ENCODE measurements at places on chromosomes 11 and 22. TPM values are rescaled to one million over a fixed set of nuclear protein-coding genes. Genes with fewer than 3 reads are reported as not detected.

- no peak for DNase-seq
These were observed 24.0 kb downstream of the MARK2 start for GRCh38 chr11:63862923-63863322.

DNA sequence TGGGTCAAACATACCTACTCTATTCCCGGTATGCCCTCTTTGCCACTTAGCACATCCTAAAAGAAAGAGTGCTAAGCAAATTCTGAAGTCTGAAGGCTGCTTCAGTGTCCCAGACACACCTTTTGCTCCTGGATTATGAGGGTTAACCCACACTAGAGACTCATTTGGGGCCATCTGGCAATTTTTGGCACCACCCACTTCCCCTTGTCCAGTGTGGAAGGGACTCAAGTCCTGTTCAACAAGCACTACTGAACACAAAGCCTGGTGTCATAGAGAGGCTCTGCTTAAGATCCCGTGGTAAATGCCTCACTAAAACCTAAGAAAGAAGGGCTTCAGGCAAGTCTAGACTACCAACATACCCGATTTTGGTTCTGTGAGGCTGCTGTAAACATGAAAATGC, 85.8 kb downstream of the SERGEF start:
- peak; percentile 57 for DNase-seq

DNA sequence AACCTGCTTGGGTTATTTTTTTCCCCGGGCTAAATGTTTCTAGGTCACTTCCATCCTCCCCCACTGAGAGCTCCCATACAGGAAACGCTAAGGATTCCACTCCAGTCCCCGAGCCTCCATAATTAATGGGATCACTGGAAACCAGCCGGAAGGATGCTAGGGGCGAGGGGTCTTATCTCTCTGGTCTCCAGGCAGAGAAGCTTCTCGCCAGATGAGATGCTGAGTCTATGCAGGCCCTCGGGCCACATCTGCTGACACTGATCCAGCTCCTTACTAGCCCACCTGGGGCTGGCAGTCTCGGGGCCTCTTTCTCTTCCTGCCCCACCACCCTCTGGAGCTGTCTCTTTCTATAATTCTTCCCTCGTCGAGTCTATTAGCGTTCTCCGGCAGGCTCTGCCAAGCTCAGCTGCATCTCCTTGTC, 125.9 kb upstream of the SYT13 start:
- no peak for DNase-seq

GRCh38 chr11:78313181-78313795, 104.3 kb downstream of the GAB2 start:
- no peak for DNase-seq

- no peak for DNase-seq
These were observed 475 bp downstream of the MAPK12 start for GRCh38 chr22:50260801-50261614.

- no peak for DNase-seq
These were observed 13.4 kb upstream of the GRK2 start for GRCh38 chr11:67252831-67253239.

DNA sequence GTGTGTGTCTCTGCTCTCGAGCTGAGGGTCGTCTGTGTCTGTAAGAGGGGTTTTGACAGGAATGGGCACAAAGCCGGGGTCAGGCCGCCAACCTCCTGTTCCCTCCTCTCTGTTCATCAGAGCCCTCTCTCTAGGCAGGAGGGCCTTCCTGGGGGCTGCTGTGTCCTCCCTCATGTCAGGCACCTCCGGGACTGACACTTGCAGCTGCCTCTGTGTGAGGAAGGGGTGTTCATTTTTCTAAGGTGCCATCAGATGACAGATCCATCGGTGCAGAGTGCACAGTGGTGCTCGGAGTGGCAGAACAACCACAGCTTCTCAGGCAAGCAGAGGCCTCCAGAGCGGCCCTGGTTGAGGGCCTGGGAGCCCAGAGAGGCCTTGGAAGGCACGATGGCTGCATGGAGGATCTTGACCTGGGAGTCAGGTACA, 265.4 kb upstream of the B3GAT1 start:
- DNase-seq = peak; percentile 90

GRCh38 chr11:111183706-111184105, 61.8 kb upstream of the POU2AF2 start:
- no peak for DNase-seq

- no peak for DNase-seq
These were observed 307.7 kb upstream of the KIRREL3 start for GRCh38 chr11:127308291-127308690.

- DNase-seq = no peak
These were observed 50.2 kb downstream of the APOL3 start for GRCh38 chr22:36110306-36110881.

- no peak for DNase-seq
These were observed 63.7 kb upstream of the SC5D start for GRCh38 chr11:121228851-121229250.

DNA sequence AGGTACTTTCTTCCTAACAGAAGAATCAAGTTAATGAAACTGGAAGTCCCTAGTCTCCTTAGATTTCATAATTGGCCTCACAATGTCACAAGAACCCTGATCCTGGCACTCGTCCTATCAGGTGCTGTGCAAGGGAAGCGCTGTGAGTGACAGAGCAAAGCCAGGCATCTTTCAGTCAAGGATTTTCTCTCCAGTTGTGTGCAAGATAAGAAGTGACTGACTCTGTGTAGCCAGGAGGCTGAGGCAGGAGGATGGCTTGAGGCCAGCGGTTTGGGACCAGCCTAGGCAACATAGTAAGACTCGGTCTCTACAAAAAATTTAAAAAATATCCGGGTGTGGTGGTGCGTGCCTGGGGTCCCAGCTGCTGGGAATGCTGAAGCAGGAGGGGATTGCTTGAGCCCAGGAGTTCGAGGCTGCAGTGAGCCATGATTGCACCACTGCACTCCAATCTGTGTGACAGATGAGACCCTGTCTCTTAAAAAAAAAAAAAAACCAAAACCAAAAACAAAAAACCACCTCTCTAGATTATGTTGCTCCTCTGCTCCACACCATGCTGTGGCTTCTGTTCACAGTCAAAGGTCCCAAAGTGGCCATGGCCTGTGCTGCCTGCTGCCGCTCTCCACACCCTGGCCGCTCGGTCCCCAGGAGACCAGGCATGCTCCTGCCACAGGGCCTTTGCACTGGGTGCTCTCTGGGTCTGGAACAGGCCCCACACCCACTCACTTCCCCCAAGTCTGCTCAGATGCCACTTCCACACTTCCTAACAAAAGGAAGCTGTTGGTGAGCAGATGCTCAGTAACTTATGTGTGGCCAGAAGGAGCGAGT, 54.2 kb upstream of the CLDN5 start:
- DNase-seq = no peak

GRCh38 chr22:27531782-27532530, 269.6 kb downstream of the MN1 start:
- no peak for DNase-seq

DNA sequence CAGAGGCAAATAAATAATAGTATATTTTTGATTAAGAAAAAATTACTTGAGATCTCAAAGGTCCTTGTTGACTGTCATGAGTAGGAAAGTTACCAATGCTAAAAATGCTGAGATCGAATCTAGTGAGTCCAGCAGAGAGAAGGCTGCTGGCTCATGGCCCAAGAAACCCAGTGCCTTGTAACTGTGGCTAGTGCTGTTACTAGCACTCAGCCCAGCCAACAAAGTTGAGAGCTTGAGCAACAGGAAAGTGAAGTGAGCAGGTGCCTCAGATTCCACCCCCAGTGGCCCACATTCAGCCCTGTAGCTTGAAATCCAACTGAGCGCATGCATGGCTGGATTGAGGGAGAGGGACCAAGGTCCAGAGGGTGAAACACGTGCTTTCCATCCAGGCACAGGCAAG, 398.2 kb downstream of the SHANK2 start:
- no peak for DNase-seq

DNA sequence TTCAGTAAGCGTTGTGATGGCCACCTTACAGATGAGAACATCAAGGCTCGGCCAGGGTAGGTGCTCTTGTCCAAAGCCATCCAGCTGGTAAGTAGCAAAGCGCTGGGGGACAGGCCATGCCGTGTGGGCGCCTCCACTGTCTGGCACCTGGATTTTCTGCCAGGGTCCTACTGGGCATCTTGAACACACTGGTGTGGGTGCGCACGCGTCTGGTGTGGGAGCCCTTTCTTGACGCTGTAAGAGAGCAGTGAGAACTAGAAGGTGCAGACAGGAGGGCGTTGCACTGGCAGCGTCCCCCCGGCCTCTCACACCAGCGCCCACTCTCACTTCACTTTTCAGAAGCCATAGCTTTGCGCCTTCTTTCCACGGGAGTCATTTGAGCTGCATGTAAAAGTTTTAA, 296.6 kb downstream of the TBC1D22A start:
- DNase-seq = no peak

DNA sequence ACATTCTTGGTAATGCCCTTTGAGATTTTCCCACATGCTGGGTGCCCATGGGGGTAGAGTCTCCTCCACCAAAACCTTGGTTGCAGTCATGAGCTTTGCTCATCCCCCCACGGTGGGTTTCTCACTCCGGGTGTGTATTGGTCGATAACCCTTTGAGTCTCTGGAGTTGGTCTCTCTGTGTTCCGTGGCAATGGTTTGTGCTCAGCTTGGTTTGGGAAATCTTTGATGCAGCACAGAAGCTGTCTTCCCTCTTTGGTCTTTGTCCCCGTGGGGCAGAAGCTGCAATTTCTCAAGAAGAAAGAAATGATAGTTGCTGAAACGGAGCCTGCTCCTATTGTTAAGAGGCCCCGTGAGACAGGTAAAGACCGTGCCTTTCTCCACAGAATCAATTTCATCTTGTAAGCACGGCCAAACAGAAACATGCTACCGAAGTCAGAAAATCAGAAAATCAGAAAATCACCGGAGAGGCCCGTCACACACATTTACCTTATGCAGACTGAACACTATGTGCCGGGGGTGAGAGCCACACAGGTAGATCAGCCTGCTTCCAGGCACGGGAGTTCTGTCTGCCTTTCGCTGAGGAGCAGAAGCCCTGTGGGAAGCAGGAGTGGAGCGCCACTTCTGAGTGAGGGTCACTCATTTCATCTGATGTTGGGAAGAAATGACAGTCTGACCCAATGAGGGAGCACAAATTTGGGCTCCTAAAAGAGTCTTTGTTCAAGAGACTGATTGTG, 186.1 kb downstream of the TBC1D22A start:
- no peak for DNase-seq

GRCh38 chr11:122320671-122321070, 204.7 kb upstream of the BLID start:
- DNase-seq = no peak

DNA sequence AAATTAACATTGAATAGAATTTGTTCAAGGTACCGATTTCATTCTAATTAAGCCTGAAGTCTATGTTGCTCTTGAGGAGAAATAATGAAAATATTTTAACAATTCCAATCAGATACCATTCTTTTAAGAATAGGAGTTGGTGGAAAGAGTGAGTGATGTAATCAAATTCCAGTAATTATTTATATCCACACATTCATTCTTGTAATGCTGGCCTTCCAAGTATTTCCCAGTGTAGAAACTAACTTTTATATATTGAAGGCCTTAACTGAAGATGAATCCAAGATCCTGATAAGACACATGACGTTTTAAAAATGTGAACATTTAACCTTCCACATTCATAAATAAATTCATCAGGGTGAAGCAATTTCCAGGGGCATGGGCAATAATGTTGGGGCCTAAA, 36.6 kb upstream of the PAX6 start:
- DNase-seq = no peak

GRCh38 chr22:44242946-44243724, 62.4 kb downstream of the PARVG start:
- DNase-seq = peak; percentile 77

GRCh38 chr11:116772443-116773202, at the start of gene BUD13:
Gene BUD13 (minus strand): TSS chr11:116772987. CDS start chr11:116772964, 23 bp downstream.
- peak; percentile 96 for DNase-seq

- no peak for DNase-seq
These were observed 5.0 kb upstream of the APOL1 start for GRCh38 chr22:36247955-36248354.

DNA sequence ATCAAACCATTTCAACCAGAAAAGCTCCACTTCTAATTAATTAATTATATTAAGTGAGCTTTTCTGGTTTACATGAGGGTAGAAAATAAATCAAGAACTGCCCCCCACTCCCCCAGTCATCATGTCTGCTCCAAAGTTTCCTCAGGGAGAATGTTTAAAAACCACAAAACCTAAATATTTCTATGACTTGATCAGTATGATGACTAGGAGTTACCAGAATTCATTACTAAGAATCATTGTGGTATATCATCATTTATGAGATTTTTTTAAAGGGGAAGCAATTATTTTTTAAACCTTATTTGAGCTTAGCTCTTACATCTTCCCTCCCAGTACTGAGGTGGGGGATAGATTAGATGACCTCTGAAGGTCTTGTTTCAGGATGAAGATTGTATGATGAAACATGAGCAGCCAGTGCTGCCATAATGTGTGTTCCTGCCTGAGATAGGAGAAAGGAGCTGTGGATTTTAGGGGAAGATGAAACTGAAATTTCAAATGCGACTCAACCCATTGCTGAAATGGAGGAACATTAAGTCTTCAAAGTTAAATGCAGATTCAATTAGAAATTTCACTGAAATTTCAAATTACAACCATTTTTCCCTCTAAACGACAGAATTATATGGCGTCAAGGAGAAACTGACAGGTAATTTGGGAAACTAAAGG, 401.3 kb upstream of the CADM1 start:
- no peak for DNase-seq

GRCh38 chr22:46058091-46058420, 81.1 kb upstream of the WNT7B start:
- no peak for DNase-seq

- no peak for DNase-seq
These were observed 65.8 kb upstream of the MYOD1 start for GRCh38 chr11:17653611-17654010.

GRCh38 chr11:27348340-27348873, 14.6 kb downstream of the CCDC34 start:
- no peak for DNase-seq

DNA sequence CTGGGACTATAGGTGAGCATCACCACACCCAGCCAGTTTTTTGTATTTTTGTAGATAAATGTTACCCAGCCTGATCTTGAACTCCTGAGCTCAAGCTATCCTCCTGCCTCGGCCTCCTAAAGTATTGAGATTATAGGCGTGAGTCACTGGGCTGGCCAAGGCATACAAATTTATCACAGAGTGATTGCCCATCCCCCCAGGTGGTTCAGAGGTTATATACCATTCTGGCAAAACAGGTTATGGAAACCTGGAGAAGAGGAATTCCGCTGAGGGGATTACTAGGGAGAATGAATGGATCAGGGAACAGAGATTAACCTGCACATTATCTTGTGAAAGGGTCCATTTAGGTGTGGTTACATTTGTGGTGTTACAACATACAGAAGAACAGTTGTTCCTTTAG, 8.1 kb downstream of the ATG13 start:
- DNase-seq = no peak

GVQW3 gene
- 0.84 TPM for total RNA-seq

SCUBE2 gene
- total RNA-seq = 1.7 TPM

DDTL gene
- 2.2 TPM for total RNA-seq

OR10A6 gene
- total RNA-seq = not detected

ST14 gene
- 3.4 TPM for total RNA-seq

ACAD8 gene
- total RNA-seq = 21.4 TPM

SHISAL1 gene
- 20.4 TPM for total RNA-seq

DENND5A gene
- total RNA-seq = 135 TPM

USH1C gene
- not detected for total RNA-seq

IGLL1 gene
- total RNA-seq = not detected

OR52E8 gene
- total RNA-seq = not detected

ZNF214 gene
- 1.7 TPM for total RNA-seq

OR52N4 gene
- not detected for total RNA-seq

CENPM gene
- not detected for total RNA-seq

GGTLC2 gene
- total RNA-seq = not detected
